Femur (tissue), 1 donor: ENCODE measurements at places on chromosomes 5 and 9.

DNA sequence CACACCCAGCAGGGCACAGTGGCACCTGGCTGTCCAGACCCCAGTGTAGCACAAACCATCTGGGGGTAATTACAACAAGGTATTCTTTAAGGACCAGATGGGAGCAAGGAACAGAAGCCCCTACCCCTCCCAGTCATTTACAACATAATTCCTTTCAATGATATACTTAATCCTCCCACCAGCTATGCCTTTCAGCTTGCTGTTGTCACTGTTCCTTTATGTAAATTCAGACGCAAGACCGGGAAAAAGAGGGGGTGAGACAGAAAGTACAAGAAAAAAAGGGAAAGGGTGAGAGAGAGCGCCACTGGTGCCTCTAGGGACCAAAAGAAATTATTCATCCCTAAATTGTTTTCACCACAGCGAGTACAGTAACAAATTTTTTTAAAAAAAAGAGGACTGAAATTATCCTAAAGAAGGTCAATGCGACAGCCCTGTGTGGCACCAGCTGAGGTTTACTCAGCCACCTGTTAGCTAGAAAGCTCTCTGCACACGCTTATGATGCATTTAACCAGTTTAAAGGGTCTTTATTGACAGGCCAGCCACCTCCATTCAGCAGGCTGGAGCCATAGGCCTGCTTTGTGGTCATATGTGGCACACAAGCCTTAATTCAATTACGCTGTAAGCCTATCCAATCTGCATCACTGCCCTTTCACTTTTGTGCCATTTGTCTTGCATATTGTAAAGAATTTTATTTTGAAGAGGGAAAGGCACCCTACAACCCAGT is 210.2 kb upstream of the ISL1 start:
- DNase-seq: no peak

DNA sequence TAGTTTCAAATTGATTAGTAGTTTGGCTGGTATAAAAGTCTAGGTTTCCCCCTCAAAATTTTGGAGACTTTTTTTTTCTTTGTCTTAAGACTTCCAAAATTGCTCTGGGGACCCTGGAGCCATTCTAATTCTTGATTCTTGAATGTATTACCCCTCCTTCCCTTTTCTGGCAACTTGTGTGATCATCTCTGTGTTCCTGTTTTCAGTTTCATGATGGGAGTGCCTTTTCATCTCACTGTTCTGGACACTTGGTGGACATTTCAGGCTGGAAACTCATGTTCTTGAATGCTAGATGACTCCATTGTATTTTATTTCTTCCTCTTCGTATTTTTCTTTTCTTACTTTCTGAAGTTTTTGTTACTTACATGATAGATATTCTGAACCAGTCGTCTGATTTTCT is 57.3 kb upstream of the LRRC70 start:
- DNase-seq: no peak

GRCh38 chr5:132256783-132257130 is 739 bp upstream of the PDLIM4 start:
- peak; percentile 25 for DNase-seq

- DNase-seq: no peak
These were observed 215.7 kb downstream of the SEMA6A start for GRCh38 chr5:116358911-116359418.

- no peak for DNase-seq
These were observed 51.7 kb downstream of the CCDC180 start for GRCh38 chr9:97359147-97359546.

DNA sequence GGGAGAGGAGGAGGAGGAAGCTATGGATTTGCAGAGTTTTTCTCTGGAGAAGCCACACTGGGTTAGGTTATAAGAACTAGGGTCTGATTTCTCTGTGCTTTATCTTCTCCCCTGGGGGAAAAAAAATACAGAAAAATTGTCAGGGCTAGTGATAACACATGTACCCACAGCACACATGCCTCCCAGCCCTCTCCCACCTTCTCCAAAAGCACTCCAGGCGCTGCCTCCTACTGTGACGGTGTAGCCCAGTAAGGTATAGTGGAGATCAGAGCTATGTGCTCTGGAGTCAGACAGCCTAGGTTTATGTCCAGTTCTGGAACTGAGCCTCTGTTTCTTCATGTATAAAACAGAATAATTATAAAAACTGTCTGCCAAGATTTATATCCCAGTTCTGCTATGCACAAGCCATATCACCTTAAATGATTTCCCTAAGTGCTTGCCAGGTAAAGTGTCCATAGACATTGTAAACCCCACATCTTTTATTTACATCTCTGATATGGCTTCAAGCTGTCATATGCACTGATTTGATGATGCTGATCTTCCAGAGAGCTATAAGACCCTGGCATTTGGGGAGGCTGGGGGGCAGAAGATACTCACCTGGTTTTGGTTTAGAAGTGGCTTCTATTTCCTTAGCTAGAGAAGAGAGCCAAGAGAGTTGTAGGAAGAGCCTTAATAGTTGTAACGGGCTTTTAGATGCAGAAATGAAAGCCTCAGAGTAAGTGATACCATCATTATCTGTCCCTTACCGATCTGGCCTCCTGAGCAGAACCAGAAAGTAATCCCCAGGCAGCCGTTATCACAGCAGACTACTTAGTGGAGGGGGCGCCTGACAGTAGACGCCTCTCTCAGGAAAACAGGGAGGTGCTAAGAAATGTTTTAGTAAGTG is 7.6 kb downstream of the SLC1A3 start:
- DNase-seq: no peak

DNA sequence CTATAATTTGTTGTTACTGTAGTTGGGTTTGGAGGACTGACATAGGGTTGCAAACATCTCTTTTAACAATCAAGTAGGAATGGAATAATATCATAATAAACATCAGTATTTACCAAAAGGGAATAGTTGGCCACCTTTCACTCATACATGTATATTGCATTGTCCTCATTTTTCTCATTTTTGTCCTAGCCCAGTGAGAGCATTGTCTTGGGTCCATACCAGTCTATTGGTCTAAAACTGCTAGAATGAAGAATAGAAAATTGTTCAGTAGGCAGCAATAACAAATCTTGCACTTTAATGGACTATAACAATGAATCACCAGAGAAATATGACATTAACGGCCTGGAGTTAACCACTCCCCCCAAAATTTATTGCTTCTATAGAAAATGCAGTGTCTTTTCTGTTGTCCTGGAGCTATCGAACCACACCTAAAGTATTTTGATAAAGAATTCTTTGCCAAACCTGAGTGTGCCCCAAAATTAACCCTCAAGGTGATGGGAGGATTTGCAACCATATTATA is 80.9 kb upstream of the IL33 start:
- no peak for DNase-seq

DNA sequence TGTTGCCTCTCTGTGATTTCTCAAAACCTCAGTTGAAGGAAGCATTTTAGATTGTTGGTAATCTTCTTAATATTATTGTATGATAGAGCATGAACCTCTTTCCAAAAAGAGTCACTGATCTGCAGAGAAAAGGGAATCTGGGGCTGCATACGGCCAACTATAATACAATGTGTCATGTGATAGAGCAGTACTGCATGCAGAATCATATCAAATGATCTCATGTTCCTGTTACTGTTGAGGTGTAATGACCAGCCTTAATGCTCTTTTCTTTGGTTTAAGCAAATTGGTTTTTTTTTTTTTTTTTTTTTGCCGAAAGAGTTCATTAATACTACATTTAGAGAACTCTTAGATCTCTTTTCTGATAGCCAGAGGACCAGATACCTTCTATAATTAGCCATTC is 12.9 kb upstream of the MSMP start:
- no peak for DNase-seq

DNA sequence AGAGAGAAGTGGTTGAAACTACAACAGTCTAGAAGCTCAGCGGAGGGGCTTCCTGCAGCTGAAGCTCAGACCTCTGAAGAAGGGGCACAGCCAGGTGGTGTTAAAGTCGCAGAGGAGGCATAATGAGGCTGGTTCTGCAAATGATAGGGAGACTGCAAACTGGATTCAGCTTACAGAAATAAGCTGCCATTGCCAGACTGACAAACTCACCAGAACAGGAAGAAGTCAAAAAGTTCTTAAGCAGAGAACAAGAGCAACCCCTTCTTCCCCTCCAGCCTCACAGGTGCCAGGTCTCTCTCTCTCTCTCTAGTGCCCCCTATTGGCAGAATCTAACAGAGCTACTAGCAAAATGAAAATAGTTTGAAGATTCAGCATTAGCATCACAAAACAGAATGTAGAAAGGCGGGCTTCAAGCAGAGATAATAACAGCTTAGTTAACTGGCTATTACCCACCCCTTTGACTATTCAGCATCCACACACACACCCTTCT is 76.7 kb downstream of the GRAMD2B start:
- no peak for DNase-seq

- no peak for DNase-seq
These were observed 194.0 kb downstream of the IRX2 start for GRCh38 chr5:2557435-2557834.

DNA sequence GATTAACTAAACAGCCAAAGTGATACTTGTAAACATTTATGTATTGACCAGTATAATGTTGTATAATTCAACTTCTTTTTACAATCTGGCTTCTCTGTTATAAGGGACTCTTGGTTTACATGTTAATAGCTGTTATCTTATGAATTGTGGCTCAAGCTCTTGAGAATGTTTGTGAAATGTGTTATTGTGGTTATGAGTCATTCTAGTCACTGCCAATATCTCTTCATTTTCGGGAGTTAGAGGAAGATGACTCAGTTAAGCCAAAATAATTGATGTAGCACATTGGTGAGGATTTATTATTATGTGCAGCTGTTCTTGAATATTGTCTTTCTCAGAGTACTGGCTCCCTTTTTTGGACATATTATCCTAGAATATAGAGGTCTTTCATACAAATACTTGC is 655.2 kb upstream of the RIOK2 start:
- DNase-seq: no peak

- no peak for DNase-seq
These were observed 144.7 kb downstream of the KDM4C start for GRCh38 chr9:6902423-6902822.

GRCh38 chr5:6187501-6187900 is 190.8 kb downstream of the MED10 start:
- no peak for DNase-seq

GRCh38 chr5:176394881-176395675 is 6.5 kb downstream of the HIGD2A start:
- no peak for DNase-seq

- DNase-seq: peak; percentile 78
These were observed 3.2 kb upstream of the NRARP start for GRCh38 chr9:137305060-137305797.

DNA sequence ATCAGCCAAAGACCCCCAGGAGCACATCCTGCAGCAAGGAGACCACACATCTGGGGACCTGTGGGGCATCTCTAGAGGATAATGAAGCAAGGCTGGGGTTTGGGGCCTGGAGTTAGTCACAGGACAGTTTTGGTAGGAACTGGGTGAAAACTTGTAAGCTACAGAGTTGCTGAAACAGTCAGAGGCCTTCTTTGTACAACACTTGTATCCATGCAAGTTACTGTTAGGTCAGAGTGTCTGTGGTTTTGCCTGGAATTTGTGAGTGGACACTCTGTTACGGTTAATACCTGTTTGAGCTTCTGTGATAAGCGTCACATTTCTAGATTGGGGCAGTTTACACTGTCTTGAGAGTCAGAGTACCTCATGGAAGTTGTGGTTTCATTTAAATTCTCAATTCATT is 22.6 kb upstream of the ASPN start:
- no peak for DNase-seq

GRCh38 chr9:37859043-37859442 is 44.9 kb downstream of the SLC25A51 start:
- no peak for DNase-seq

DNA sequence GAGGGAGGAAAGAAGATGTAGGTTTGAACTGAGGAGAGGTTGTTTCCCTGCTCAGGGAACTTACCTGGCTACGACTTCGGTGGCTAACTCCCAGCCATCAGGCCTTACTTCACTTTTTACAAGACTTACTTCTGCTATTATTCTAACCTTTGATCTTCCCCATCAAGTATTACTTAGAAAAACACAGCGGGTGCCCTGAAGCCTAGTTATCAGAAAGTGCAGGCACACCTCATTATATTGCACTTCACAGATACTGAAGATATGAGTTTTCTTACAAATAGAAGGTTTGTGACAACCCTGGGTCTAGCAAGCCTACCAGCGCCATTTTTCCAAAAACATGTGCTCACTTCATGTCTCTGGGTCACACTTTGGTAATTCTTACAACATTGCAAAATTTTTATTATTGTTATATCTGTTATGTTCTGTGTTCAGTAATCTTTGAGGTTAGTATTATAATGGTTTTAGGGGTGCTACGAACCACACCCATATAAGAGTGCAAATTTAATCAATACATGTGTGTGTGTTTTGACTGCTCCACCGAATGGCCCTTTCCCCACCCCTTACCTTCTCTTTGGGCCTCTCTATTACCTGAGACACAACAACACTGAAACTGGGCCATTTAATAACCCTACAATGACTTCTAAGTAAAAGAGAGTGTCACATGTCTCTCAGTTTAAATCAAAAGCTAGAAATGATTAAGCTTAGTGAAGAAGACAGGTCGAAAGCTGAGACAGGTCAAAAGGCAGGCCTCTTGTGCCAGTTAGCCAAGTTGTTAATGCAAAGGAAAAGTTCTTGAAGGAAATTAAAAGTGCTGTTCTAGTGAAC is 2102.7 kb upstream of the WWC1 start:
- DNase-seq: no peak

GRCh38 chr5:108623826-108624225 is 123.9 kb upstream of the FER start:
- no peak for DNase-seq

DNA sequence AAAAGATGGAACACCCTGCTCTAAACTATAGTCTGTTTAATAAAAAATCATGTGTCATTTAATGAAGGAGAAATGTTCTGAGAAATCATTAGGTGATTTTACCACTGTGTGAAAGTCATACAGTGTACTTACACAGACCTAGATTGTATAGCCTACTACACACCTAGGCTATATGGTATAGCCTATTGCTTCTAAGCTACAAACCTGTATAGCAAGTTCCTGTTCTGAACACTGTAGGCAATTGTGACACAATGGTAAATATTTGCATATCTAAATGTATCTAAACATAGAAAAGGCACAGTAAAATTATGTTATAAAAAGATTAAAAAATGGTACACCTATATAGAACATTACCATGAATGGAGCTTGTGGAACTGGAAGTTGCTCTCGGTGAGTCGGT is 40.6 kb downstream of the EFNA5 start:
- no peak for DNase-seq

GRCh38 chr5:139494256-139494655 is 11.7 kb upstream of the STING1 start:
- no peak for DNase-seq

DNA sequence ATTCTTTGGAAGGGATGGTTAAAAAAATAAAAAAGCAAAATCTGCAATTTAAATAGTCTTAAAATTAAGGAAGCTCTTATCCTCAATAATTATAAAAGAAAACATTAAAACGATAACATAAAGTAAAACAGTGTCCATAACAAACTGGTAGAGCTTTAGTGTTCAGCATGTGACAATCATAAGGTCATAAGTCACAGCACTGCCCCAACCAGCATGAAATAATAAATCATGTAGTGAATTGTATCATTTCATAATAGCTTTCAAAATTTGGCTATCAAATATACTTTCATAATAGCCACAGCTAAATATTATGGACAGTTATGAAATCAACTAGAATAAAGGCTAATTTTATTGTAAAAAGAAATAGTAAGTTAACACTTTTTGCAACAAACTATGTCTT is 10.0 kb downstream of the NR3C1 start:
- DNase-seq: no peak

- no peak for DNase-seq
These were observed 23.0 kb downstream of the DNAJA1 start for GRCh38 chr9:33048054-33048465.
